Caki2 (cell line): ENCODE measurements at places on chromosomes 1 and 21.

DNA sequence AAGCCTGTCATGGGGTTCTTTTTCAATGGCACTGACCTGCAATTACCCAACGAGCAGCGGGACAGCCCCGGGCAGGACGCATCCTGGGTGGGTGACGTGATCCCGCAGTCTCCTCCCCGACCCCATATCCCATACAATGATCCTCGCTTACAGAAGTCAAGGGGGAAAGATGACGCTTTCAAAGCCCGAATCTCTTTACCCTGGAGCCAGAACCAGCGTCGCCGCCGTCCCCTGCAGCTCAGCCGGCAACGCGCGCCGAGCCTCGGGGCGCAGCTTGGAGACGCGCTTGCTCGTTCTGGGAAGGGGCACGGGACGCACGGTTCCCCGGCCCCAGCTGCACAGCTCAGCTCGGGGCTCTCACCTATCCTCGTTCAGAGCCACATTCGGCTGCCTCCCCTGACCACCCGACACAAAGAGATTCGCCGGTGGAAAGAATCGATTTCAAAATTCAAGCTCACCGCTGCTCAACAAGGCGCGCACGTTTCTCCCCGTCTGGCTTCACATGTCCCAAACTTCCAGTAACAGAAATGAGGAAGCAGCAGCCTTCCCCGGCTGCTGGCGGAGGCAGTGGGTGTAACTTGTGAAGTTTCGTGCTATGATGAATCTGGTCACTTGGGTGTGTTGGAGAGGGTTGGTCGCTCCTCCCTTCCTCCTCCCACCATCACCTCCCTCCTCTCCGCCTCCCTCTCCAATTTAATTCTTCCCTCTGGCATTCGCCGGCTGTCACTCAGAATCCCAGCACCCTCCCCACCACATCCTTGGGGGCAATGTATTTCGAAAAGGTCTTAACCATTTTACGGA, at the start of gene TIAM1:
TSS of gene TIAM1 (minus strand) at position 582 of the 801 bp plus-strand sequence. CDS start 77,289 bp downstream, outside the sequence.
- DNase-seq, result peak; percentile 48

- no peak for DNase-seq
Observed at GRCh38 chr21:32196001-32196400, 82.8 kb downstream of the MIS18A start.

DNA sequence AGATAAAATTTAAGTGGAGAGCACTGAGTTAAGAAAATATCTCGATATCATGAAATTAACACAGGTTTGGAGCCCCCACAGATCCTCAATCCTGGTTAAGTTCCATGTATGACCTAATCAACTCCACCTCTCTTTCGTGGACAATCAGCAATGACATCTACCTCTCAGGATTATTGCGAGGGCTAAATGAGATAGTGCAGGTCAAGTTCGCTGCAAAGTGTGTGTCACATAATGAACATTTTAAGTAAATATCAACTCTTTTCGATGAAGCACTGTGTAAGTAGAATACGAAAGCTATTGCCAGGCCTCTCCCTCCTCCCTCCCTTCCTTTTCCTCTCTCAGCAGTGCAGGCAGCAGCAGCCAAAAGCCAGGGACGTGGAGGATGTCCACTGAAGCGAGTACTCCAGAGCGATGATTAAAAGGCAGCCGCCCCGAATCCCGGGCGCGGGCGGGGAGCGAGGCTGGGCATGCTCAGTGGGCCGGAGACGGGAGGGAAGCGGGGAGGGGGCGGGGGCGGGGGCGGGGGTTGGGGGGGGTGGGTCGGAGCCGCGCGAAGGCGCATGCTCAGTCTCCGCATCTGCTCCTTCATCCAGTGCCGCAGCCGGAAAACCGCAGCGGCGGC, at the start of gene CAMSAP2:
TSS of gene CAMSAP2 (plus strand) at position 567 of the 622 bp plus-strand sequence. CDS start 935 bp downstream, outside the sequence.
- DNase-seq, result peak; percentile 90

DNA sequence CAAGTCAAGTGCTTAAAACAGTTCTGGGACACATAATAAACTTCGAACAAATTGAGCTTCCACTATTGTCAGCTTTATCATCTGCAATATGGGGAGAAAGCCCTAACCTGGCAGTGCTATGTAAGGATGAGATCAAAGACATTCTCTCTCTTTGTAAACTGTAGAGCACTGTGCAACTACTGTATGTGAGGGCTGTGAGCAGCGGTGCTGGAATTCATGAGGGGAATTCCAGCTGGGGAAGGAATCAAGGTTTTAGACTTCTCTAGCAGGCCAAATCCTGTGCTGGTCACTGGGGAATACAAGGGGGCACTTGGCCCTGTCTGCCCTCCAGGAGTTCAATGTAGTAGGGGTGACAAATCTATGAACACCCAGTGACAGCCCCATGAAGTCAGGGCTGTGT, 9.3 kb downstream of the FAM151A start:
- DNase-seq, result no peak

GRCh38 chr1:181906631-181907030, 154.9 kb downstream of the ZNF648 start:
- no peak for DNase-seq

GRCh38 chr21:28537371-28538079, 455.2 kb downstream of the LTN1 start:
- no peak for DNase-seq

GRCh38 chr1:184912392-184912791, 61.9 kb downstream of the NIBAN1 start:
- no peak for DNase-seq

DNA sequence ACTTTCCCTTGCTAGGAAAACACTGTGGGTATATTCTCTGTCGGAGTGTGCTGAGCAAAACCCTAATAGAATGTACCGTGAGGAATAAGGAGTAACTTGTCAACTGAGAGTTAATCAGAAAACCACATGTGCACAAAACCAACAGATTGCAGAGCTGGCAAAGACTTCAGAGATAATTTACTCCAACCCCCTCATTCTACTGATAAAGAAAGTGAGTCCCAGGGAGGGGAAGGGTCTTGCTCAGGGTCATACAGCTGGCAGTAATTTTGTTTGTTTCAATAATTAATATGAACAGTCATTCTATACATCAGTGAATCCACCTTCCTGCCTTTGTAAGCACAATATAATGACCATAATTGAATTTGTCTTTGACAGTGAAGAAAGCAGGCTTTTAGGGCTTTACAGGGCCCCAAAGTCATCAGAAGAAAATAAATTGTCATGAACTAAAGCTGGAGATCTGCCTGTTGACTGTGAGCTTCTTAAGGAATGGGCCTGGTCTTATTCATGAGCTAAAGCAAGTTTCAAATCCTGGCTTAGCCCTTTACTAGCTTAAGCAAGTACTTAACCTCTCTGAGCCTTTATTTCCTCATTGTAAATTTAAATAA, 67.2 kb upstream of the HOOK1 start:
- DNase-seq, result no peak

DNA sequence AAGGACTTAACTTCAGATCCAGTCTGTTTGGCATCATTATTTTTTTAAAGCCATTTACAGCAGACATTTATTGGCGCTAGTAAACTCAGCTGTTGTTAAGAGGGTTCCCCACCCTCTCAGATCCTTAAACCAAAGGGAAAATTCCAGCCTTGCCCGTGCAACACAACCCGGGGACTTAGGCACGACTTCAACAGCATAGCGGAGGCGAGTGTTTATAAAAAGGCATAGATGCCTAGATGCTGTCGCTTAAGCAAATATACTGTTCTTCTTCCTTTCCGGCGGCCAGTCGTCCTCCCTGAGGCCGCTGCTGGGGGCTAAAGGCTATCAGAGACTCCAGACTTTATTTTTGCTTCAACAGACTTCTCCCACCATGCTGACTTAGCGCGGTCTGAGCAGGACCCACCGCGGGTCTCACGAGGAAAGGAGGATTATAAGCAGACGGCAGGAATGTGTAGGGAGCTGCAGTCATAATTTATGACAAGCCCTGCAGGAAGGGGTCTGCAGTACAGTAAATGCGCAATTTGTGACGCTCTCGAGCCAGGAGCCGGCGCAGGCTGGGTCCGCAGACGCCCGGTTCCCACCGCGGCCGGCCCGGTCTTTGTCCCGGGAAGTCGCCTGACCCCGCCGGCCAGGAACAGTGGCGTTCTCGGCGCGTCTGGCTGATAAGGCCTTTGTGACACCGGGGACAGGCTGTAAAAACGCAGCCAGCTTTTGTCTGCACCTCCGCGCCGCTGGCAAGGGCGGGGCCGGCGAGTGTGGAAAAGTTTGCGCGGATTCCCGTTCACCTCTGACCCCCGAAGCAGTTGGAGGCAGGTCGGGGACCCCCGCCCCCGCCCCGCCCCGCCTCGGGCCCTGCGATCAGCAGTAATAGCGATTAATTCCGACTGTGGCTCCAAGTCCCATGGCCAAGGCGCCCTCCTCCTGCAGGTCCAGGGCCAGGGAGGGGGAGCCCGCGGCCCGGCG, 61.2 kb upstream of the ARHGEF16 start:
- no peak for DNase-seq

DNA sequence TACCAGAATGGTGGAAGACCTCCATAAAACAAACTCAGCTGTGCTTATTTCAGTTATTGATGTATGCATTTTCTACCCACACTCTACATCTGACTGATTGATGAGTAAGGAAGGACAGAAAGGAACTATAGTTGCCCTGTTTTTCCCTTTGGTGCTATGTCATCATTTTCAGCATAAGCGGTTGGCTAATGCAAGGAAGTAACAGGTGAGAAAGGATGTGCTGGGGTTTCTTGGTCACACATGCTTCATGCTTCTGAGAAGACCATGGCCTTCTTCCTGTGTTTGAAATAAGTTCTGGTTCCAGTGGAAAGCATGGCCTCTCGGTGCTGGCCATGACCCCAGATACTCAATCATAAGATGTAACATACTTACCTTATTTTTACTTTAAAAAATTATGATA, 541.2 kb downstream of the PTPRU start:
- no peak for DNase-seq

- DNase-seq, result no peak
Observed at GRCh38 chr21:28426545-28426944, 566.1 kb downstream of the LTN1 start.

DNA sequence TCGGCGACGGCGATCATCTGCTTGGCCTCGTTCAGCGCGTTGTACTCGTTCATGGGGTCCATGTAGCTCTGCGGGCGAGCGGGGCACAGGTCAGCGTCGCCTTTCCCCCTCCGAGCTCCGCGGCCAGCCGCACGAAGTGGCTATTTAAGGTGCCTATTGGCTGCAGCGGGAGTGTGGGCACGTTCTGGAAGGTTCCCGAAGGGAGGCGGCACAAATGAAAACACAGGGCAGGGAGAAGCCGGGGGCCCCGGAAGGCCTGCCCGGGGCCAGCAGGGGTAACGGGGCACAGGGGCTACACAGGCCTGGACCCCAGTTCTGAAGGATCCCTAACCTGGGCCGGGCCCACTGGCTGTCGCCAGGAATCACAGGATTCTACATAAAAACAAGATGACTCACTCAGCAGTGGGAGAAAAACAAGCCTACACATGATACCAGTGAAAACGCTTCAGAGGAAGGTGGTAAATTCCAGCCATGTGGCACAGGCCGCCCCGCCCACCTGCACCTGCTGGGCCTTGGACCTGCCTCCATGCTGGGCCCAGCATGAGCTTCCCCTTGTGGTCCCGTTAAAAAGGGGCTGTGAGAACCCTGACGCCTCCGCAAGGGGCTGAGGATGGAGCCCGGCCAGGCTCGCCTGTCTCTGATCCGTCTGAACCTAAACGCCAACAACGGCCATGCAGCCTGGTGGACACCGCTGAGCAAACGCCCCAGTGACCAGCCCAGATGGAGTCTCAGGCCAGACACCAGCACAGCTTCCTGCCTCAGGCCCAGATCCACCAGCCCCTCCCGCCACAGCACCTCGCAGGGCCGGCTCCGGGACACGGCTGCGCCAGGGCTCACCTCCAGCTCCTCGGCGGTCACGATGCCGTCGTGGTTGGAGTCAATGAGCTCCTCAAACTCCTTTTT, 3.9 kb upstream of the TNFRSF4 start:
- DNase-seq, result peak; percentile 36

- DNase-seq, result no peak
Observed at GRCh38 chr1:62989497-62989896, 205.6 kb downstream of the ATG4C start.

DNA sequence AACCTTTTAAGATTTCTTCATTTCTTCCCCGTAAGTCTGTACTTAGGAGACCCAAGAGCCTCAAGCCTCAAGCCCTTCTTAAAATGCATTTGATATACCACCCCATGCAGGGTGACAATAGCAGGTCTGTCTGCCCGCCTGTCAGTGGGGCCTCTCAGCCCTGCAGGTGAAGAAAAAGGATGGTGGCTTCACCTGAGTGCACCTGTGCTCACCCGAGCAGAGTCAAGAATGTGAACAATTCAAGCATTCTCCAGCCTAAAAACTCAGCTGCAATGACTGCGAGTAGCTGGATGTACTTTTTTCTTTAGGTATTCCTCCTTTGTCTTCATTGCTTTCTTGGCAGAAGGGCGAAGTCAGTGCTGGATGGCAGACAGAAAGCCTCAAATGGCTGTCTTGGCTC, 203.3 kb downstream of the LMX1A start:
- no peak for DNase-seq
